ENCODE measurements at places on chromosomes 5 and 9. TPM values are rescaled to one million over a fixed set of nuclear protein-coding genes. Genes with fewer than 3 reads are reported as not detected.

DNA sequence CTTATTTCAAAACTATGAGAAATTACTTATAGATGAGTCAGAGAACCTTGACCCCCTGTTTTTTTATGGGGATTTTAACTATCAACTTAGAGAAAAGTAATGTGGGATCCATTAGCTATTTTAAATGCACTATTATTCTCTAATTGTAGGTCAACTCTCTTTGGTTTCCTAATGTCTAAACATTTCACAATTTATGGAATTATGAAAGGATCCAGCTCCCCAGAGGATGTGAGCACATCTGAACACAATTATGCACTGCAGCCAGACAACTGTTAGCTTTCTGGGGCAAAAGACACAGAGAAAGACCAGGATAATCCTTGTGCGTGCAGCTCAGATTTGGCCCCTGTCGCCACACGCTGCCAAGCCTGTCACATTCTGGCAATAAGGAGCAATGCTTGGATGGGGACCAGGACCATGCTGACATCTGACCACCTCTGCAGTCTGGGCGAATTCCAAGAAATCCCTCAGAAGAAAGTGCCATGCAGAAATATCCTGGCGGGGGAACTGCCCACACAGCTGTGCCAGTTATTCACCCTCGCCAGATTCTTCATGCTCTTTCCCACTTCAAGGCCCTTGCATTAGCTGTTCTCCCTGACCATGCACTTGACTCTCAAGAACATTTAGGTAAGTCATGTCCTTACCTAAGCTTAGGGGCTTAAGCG is 22.2 kb upstream of the CMBL start:
- no peak overlapping the region for H3K4me3 ChIP-seq
- H3K27ac ChIP-seq = peak overlapping the region; percentile 5
- DNase-seq = no peak
- no peaks in the 10 kb centered on the region for H3K36me3 ChIP-seq
- no peaks in the 10 kb centered on the region for H3K27me3 ChIP-seq

GRCh38 chr5:177501874-177502678 is 4.7 kb upstream of the PDLIM7 start:
- no peaks in the 10 kb centered on the region for H3K27me3 ChIP-seq
- no peak for DNase-seq
- H3K27ac ChIP-seq = no peak overlapping the region

DNA sequence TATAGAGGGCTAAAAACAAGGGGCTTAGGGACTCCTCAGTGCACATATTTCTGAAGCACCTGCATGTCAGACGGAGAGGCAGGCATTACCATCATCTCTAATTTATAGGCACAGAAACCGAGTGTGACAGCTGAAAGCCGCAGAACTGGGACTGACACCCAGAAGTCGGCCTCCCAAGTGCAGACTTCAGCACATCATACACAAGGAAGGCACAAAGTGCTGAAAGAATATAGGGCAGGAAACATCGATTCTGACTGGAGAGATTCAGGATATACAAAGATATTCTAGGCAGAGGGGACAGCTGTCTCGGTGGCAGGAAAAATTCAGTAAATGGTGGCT is 11.2 kb downstream of the MRPS27 start:
- peaks cover 4% of the 10 kb centered on the region for H3K4me1 ChIP-seq
- H3K4me3 ChIP-seq = no peak overlapping the region
- DNase-seq = no peak
- no peaks in the 10 kb centered on the region for H3K27me3 ChIP-seq
- no peaks in the 10 kb centered on the region for H3K36me3 ChIP-seq
- no peak overlapping the region for H3K27ac ChIP-seq

GRCh38 chr9:72650206-72650605 is 128.8 kb downstream of the TMC1 start:
- DNase-seq = no peak
- no peaks in the 10 kb centered on the region for H3K27me3 ChIP-seq
- H3K27ac ChIP-seq = no peak overlapping the region
- no peaks in the 10 kb centered on the region for H3K36me3 ChIP-seq
- no peak overlapping the region for H3K4me3 ChIP-seq

- no peaks in the 10 kb centered on the region for H3K36me3 ChIP-seq
- H3K4me1 ChIP-seq = no peaks in the 10 kb centered on the region
- H3K4me3 ChIP-seq = no peak overlapping the region
- H3K27ac ChIP-seq = no peak overlapping the region
- no peaks in the 10 kb centered on the region for H3K27me3 ChIP-seq
Observed at GRCh38 chr5:123696921-123697341, 185.0 kb downstream of the CSNK1G3 start.

UGT3A1 gene
- total RNA-seq = not detected

SPATA31D4 gene
- not detected for total RNA-seq
